ENCODE measurements at places on chromosomes 3 and 15.

DNA sequence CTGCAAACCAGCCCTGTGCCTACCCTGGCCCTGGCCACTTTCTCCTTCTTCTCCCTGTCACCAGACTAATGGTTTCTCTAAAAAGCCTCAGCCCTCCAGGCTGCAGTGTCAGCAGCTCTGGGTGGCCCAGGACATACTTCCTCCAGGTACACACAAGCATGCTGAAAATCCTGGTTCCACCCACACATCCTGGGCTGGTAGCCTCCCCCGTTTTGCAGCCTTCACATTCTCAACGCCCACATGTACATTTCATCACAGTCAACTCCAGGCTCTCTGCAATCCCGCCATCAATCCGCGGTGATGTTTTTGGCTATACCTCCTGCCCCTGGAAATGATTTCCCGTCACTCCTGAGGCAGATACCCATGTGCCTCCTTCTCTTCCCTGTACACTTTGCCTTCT lies 59.4 kb downstream of the MAGEF1 start:
- no peak for DNase-seq

DNA sequence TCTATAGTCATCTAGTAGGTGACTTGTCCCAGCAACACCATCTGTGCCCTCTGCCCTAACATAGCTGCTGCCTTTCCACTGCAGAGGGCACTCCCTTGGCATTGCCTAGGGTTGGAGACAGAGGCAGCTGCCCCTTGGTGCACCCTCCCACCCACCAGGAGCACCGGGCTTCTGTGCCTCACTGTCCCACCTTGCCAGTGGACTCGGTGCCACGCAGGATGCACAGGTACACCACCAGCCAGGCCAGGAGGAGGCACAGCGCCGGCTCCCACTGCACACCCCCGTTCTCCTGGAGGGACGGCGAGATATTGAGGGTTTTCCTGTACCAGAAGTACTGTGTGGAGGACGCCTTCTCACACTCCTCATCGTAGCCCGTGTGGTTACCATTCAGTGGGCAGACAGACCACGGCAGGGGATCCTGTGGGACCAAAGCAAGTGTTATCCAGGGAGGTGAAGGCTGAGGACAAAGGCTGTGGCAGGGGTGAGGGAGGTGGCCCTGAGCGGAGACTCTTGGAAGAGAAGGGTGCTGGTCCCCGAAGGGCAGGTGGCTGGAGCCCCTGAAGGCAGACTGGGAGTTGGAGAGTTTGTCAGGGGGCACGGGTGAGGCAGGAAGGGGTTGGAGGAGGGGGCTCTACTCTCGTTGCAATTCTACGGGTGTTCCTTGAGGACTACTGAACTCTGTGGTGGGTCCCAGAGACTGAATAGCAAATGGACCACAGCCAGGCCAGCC lies 20.6 kb downstream of the SLC6A20 start:
- no peak for DNase-seq

GRCh38 chr15:59904450-59905135 lies 99.5 kb upstream of the FOXB1 start:
- DNase-seq, result no peak

GRCh38 chr15:101156509-101157159 lies 95.2 kb downstream of the CHSY1 start:
- DNase-seq, result no peak

DNA sequence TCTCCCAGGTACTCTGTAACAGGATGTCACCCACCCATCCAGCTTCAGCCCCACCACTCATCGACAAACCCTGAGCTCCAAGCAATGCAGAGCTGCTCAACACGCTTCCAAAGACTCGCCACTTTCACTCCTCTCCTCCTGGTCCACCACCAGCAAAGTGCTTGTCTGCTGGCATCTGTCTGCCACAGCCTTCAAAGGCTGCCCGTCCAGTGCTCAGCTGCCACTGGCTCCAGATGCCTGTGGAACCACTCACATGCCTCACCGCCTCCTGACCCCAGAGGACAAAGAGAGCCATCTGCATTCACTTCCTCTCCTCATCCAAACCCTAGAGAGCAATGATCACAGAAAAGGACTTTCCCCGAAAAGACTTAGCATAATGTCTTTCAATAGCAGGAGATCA lies 109.5 kb upstream of the OCA2 start:
- DNase-seq, result no peak

- no peak for DNase-seq
These were observed 486.1 kb upstream of the GOLIM4 start for GRCh38 chr3:168581771-168582225.

DNA sequence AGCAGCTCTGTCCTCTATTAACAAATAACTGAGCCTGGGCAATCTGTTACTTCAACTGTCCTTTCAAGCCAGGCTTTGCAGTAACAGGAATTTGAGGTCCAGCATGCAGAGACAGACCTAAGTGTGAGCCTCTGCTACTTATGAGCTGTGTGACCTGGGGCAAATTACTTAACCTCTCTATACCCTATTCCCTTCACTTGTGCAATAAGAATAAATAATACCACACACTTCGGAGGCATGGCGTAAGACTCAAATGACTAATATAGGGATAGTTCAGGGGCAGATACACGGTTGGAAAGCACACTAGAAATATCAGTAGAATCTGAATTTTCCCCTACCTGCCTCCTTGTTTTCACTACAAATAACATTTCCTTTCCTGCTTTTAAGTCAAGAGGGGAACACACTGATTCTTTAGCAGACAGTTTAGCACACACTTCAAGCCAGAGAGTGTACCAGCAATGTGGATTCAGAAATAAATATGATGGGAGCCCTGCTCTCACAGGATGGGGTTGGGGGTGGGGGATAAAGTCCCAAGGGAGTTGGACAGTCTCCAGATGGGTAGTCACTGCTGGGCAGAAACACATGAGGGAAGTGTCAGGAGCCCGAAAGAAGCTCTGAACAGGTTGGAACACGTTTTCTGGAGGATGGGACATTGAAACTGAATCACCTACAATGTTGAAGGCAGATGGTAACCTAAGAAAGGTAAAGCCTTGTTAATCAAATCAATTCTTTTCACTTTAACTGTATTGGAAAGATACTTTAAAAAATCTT lies 61.8 kb upstream of the RBP1 start:
- DNase-seq, result no peak

GRCh38 chr3:50612970-50613846 lies 1.6 kb upstream of the CISH start:
- DNase-seq, result no peak

DNA sequence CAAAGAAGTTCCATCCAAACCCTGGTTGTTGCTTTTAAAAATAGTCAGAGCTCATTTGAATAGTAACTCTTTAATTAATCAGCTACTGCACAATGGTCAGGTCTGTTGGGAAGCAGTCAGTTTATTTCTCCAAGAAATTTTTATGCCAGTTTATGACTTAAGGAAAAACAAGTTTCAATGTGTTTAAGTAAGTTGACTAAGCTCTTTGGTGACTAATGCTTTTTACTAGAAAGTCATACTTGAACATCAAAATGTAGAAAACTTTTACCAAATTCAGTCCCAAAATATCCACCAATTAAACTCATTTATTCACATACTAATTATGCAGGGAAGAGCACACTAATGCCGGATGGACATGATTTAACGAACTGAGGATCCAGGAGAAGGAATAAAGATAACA lies 22.1 kb downstream of the PRICKLE2 start:
- DNase-seq, result no peak

DNA sequence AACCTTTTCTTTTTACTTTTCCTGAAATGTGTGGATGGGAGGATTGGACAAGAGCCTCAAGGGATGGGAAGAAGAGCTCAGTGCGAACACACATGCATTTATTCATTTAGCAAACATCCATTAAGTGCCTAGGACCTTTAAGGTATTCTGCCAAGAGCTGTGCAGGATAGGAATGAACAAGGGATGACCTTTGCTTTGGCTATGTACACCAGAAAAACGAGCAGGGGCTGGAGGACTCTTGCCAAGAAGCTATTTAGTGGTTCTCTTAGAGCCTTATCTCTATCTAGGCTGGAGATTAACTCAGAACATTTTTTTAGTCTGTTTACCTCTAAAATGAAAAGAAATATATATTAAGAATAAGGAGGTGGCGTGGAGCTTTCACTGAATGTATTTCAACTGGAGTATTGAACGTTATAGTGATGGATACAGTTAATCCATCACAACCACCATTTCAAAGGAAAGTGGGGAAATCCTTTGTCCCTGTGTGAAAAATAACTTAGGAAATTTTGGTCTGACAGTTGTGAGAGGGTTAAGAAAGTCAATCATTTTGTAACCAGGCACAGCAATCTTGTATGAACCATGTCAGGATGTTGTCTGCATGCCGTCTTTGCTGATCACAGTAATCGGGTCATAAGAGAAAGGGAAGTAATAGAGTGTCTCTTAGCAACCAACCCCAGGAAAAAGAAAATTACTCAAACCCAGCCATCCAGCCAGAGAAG lies 279.0 kb downstream of the LPP start:
- DNase-seq, result no peak

GRCh38 chr15:101276501-101277037 lies 716 bp downstream of the SELENOS start:
- no peak for DNase-seq

- DNase-seq, result no peak
These were observed 43.7 kb downstream of the ISL2 start for GRCh38 chr15:76380249-76380648.

DNA sequence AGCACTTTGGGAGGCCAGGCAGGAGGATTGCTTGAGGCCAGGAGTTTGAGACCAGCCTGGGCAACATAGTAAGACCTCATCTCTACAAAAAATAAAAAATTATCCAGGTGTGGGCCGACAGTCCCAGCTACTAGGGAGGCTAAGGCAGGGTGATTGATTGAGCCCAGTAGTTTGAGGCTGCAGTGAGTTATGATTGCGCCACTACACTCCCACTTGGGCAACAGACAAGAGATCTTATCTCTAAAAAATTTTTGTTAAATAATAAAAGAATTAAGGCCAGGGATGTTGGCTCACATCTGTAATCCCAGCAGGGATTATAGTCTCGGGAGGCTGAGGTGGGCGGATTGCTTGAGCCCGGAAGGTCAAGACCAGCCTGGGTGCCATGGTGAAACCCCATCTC lies 25.8 kb upstream of the NFKBIZ start:
- no peak for DNase-seq

- no peak for DNase-seq
These were observed 2.1 kb downstream of the ANKUB1 start for GRCh38 chr3:149790268-149790667.
